ENCODE measurements at places on chromosomes 12 and 14.

GRCh38 chr14:41570415-41571155 is 36.1 kb upstream of the LRFN5 start:
- no peak for DNase-seq

DNA sequence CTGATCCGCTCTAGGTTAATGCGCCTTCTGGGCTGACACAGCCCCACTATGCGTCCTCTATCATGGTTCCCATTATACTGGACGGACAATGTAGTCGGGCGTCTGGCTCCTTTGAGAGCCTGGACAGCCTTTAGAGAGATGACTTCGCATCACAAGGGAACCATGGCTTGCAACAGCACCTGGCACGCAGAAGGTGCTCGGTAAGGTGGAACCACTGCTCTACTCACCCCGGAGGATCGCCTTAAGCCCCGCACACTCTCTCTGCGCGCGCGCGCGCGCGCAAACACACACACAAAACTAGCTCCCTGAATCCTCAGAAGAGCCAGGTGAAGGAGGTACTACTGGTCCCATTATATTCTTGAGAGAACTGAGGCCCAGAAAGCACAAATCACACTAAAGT is 7.1 kb downstream of the MAP3K12 start:
- no peak for DNase-seq

GRCh38 chr12:29521951-29522350 is 24.5 kb upstream of the OVCH1 start:
- DNase-seq: no peak

DNA sequence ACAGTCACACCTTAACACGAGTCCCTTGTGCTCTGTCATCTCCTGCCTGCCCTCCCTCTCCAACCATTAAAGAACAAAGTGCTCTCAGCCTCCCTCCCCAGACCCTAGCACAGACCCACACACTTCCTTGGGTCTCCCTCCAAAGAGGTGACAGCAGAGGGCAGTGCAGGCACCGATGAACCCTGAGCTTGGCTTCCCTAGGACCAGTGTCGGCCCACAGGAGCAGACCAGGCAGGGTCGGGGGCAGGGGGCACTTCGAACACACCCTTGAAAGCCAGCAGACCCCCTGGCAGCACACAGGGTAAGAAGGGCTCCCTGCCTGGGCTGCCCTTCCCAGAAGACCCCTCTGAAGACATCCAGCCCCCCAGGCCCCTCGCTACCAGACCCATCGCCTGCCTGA is 7.0 kb downstream of the CDK2AP1 start:
- DNase-seq: no peak

DNA sequence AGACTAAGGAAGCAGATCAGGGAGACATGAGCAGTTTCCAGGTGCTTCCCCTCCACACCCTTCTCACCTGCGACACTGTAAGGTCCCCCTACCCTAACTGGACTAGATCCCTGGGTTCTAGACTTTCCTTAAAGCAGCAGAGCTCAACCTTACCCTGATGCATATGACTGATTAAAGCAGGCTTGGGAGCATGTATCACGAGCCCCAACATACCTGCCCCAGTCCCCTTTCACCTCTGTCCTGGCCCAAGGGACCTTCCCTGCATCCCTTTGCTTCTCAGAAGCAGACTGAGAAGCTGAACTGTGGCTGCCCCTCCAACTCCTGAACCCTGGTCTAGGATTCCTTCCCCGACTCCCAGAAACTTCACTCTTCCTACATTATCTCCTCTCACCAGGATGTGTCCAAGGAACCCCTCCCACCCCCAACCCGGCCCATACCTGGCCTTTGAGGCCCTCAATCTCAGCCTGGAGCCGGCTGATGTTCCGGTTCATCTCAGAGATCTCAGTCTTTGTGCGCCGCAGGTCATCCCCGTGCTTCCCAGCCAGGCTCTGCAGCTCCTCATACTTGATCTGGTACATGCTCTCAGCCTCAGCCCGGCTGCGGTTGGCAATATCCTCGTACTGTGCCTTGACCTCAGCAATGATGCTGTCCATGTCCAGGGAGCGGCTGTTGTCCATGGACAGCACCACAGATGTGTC is 5.4 kb downstream of the KRT8 start:
- DNase-seq: no peak

GRCh38 chr14:66087231-66087630 is 398.9 kb upstream of the CCDC196 start:
- no peak for DNase-seq

DNA sequence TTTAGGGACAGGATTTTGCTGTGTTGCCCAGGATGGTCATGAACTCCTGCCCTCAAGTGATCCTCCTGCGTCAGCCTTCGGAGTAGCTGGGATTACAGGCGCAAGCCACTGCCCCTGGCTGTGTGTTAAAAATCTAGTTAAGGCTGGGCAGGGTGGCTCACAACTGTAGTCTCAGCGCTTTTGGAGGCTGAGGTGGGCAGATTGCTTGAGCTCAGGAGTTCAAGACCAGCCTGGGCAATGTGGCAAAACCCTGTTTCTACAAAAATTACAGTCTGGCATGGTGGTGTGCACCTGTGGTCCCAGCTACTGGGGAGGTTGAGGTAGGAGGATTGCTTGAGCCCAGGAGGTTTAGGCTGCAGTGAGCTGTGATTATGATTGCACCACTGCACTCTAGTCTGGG is 9.2 kb downstream of the DDIT3 start:
- no peak for DNase-seq

GRCh38 chr12:101050631-101051030 is 159.4 kb downstream of the SLC5A8 start:
- DNase-seq: no peak

DNA sequence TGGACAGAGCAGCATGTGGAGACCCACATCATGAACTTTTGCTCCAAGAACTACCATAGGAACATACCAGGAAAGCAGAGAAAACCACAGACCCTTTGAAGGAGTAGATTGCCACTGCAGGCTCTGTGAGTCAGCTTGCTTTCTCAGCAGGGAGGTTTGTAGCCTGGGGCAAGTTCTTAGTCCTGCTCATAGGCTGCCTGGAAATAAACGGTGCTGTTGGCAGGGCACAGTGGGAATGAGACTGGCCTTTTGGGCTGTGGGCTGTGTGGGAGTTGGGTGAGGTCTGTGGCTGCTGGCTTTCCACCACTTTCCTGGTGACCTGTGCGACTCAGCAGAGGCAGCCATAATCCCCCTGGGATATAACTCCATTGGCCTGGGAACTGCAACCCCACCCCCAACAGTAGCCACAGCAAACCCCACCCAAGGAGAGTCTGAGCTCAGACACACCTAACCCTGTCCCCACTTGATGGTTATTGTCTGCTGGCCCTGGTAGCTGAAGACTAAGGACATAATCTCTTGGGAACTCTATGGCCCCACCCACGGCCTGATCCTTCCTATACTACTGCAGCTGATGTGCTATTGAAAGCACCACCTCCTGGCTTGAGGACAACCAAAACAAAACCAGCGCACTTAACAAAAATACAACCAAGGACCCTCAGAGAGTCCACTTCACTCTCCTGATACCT is 192.1 kb upstream of the GARIN6 start:
- peak; percentile 76 for DNase-seq

DNA sequence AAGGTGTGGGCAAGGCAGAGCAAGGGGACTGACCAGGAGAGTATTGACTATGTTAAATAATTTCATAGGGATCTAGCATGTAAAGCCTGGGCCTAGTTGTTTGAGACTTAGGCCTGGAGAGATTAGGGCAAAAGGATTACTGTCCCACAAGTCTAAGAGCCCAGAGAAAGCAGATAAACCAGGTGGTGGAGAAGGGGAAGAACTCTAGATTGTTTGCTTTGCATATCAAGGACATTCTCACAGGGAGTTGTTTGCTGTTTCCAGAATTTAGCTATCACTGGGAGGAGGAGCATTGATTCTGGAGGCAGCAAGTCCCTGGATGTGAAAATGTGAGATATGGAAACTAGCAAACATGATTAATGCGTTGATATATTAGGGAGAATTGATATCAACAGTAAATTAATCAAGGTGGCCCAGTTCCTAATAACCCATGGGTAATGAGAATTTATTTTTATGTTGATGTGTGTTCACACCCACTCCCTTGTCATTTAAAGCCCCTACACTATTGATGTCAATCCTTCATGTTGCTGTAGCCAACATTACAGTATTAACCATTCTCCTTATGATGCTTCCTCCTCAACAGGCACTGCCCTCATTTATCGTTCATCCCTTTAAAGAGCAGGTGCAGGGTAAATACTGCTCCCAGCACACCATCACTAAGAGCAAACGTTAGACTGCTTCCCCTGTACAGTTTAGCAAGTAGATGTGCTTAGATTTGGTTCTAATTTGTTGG is 1666.7 kb upstream of the FLRT2 start:
- DNase-seq: no peak

DNA sequence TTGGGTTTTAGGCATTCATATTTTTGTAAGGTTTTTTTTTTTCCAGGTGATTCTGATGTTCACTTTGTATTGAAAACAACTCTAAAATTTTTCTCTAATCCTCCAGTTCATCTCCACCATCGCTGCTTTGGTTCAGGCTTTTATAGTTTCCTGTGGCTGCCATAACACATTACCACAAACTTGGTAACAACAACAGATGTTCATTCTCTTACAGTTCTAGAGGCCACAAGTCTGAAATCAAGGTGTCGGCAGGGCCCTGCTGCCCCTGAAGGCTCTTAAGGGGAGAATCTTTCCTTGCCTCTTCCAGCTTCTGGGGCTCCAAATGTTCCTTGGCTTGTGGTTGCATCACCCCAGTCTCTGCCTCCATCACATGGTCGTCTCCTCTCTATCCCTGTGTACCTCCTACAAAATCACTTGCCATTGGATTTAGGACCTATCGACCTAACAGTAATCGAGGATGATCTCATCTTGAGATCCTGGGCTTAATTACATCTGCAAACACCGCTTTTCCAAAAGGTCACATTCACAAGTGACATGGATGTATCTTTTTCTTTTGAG is 55.2 kb downstream of the PELI2 start:
- DNase-seq: no peak

- DNase-seq: peak; percentile 30
Measured at GRCh38 chr14:68791902-68792677, 777 bp downstream of the ZFP36L1 start.

DNA sequence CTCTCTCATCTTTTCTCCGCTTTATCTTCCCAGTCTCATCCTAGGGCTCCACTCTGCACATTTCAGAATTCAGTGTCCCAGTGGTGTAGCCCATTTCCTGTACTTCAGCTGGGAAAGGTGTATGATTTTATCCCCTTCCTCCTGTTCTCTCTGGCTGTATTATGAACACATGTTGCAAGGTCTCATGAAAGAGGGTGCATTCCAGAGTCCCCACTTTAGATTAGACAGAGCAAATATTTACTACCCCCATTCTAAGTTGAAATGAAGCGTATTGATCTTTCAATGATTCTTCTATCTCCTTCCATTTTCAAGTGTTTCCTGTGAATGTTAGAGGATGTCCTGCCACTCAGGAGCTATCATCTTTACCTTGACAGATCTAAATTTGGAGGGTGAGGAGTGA is 123.2 kb downstream of the WIF1 start:
- no peak for DNase-seq

GRCh38 chr12:57069523-57069922 is 9.1 kb downstream of the NEMP1 start:
- peak; percentile 63 for DNase-seq

DNA sequence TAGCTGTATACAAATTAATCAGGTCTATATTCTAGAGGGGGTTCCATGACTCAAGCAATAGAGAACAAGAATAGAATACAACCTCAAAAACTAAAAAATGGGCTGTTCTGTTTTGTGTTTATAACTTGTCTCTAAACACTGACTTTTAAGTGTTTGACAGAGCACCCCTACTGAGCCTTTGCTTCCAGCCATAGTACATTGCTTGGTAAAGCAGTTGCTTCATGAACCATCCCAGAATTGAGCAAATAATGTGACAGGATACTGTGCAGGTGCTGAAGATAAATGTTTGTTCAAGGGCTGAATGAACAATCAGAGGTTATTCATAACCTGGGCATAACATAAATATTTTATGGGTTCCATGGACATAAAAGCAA is 11.5 kb downstream of the SPTSSA start:
- DNase-seq: no peak

DNA sequence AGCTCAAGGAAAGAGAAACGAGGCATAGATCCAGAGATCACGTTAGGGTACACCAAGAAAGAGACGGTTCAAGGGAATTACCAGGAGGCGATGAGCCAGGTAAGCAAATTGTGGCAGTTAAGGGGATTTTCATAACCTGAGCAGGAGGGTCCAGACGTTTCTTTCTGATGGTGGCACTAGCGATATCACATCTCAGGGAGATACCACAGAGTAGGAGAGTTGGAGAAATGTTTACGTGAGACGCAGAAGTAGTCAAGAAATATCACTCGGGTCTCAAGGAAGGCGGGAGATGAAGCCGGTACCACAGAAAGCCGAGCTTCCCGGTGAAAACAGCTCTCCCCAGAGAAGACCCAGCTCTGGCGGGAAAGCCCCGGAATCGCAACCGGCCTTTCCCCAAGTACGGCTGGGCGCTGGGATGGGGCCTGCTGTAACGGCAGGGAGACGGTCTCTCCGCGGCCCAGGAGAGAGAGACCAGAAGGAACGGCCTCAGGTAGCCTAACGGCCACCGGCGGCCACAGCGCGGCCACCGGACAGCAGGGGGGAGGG is 485 bp downstream of the SENP1 start:
- peak; percentile 53 for DNase-seq

- DNase-seq: peak; percentile 51
Measured at GRCh38 chr12:74889563-74890236, 319.9 kb downstream of the KCNC2 start.

GRCh38 chr12:69642531-69642930 is 31.8 kb upstream of the LRRC10 start:
- no peak for DNase-seq

- no peak for DNase-seq
Measured at GRCh38 chr12:124490584-124491305, 76.7 kb downstream of the NCOR2 start.

GRCh38 chr14:99146616-99147365 is 125.2 kb downstream of the BCL11B start:
- DNase-seq: no peak

DNA sequence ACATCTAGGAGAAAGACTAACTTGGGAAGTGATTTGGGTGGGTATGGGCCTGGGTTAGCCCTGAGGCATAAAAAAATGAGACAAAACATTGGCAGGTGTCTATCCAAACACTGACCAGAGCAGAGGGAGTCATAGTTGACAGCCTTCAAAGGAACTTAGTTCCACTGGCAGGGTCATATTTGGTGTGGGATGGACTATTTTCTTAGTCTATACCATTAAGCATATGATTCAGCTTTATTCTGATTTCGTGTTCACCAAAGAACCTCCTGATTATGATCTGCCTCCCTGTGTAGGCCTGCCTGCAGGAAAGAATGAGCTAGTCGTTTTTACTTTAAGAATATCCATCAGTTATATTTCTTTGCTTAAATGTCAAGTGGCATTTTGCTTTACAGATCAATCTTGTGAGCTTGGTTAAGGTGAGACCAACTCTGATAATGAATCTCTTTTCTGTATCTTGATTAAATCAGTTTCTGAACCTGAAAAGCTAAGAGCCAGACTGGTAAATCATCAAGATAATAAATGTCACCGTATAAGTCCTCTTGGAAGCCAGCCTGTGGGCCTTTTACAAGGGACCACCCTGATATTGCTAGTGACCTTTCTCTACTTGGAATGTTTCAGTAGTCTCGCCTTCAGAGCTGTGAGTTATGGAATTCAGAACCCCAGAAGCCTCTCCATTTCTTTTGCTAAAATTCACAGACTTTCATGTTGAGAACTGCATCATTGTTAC is 182.9 kb downstream of the MON2 start:
- DNase-seq: no peak

- no peak for DNase-seq
Measured at GRCh38 chr12:78057075-78057474, 226.4 kb downstream of the NAV3 start.

GRCh38 chr12:118061873-118062843 is 1.2 kb upstream of the WSB2 start:
- DNase-seq: peak; percentile 54

- no peak for DNase-seq
Measured at GRCh38 chr12:39451977-39452376, 9.1 kb upstream of the KIF21A start.

- DNase-seq: peak; percentile 95
Measured at GRCh38 chr12:96416033-96416799, 16.0 kb upstream of the CDK17 start.
